Fibroblast of skin of scalp (primary cell): ENCODE measurements at places on chromosomes 4 and X.

DNA sequence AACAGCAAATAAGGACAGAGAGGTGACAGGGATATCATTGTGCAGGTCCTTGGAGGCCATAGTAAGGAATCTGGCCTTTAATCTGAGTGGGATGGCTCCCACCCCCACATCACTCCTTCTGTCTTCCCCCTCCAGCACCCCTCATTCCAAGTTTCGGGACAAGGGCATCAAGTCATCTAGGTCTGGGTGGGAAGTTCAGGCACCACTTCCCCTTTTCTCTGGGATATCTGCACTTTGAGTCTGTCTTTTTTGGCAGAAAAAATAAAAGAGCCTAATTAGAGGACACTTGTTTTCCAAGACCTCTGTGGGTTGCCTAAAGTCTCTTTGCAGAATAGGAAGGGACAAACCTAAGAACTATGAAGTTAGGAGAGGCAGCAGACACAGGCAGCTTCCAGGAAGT lies 60.1 kb downstream of the FUNDC1 start:
- no peak for DNase-seq

DNA sequence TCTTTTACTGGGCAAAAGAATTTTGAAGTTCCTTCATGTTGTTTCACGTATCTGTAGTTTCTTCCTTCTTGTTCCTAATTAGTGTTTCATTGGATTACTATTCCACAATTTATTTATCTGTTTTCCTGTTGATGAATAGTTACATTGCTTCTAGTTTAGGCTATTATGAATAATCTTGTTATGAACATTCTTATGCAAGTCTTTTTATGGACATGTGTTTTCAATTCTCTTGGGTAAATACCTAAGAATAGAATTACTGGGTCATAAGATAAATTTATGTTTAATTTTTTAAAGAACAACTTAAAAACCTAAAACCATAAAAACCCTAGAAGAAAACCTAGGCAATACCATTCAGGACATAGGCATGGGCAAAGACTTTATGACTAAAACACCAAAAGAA lies 70.9 kb upstream of the RXFP1 start:
- DNase-seq = no peak

GRCh38 chr4:165502916-165503907 lies 124.4 kb downstream of the CPE start:
- peak; percentile 50 for DNase-seq

GRCh38 chr4:66855956-66856355 lies 689.3 kb downstream of the CENPC start:
- DNase-seq = peak; percentile 35

DNA sequence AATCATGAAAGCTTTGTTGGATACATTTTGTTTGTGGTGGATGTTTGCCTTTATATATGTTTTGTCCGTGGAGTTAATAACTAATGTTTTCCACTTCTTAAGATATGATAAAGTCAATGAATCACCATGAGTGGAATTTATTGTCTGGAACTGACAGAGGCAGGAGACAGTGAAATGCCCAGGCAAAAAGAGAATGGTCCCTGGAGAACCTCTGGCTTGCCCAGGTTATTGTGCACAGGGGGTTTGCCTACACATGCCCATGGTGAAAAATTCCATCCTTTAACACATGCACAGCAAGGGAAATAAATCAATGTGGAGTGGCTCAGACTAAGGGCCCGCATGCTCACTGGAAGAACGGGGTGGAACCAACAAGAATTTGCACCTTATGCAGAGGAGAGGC lies 964.3 kb upstream of the GRIA3 start:
- DNase-seq = no peak

GRCh38 chrX:85993539-85994197 lies 53.7 kb downstream of the CHM start:
- no peak for DNase-seq

GRCh38 chr4:2281575-2282343 lies 19.9 kb upstream of the MXD4 start:
- no peak for DNase-seq

- peak; percentile 19 for DNase-seq
These were observed 55.0 kb downstream of the SYTL5 start for GRCh38 chrX:38061335-38061734.

- no peak for DNase-seq
These were observed 508.7 kb downstream of the FSTL5 start for GRCh38 chr4:161655148-161655547.

- DNase-seq = no peak
These were observed 72.0 kb downstream of the TSPAN5 start for GRCh38 chr4:98586291-98586961.

DNA sequence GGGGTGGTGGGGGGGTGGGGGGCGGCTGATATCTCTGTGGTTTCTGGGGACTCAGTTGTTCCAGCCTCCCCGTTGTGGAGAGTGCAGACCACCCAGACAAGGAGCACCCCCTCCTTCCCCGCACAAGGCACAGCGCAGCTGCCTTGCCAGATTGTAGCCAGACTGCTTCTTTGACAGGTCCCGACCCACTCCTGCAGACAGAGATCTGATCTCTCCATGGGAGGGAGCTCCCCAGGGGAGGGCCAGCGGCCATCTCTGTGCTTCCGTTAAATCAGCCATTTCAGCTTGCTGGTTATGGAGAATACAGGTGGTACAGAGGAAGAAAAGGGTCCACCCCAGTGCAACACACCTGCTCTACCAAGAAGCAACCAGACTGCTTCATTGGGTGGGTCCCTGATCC lies 80.8 kb downstream of the FGF16 start:
- DNase-seq = no peak

GRCh38 chr4:106476741-106477140 lies 108.2 kb upstream of the GIMD1 start:
- DNase-seq = no peak

DNA sequence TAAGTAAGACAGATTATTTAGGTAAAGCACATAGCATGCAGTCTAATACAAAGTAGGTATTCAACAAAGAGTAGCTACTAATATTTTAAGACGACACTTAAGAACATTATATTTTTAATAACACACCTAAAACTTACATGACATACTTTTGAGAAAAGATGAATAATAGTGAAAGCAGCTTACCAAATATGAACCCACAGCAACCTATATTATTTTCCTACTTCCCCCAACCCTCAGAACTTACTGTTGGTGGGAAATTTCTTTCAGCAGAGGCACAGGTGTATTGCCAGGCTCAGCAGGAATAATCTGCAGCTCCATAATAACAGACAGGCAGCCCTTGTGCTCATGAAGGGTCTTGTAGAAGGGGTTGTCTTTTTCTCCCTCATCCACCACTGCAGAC lies 498.9 kb downstream of the GLUD2 start:
- DNase-seq = no peak

GRCh38 chr4:6769233-6769988 lies 13.1 kb upstream of the KIAA0232 start:
- DNase-seq = no peak

- DNase-seq = no peak
These were observed 96.3 kb downstream of the ZNF827 start for GRCh38 chr4:145842224-145842887.

DNA sequence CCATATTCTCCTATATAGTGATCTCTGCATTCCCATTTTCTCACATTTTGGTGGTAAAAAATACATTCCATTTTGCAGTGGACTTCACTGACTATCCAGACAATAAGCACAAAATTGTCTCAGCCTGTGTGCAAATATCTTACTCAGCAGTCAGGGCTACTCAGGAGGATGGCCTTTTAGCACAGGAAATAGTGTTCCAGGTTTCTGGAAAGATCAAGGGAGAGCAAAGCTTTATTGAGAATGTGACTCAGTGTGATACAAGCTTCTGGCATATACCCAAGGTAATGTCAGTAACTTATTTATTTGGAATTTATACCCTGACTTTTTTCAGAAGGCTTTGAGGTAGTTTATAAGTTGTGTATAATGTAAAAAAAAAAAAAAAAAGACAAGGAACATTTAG lies 233.4 kb downstream of the TEX13A start:
- DNase-seq = peak; percentile 3

- DNase-seq = no peak
These were observed 97.2 kb downstream of the CPZ start for GRCh38 chr4:8689741-8690140.

GRCh38 chr4:98851806-98852205 lies 77.1 kb downstream of the EIF4E start:
- peak; percentile 47 for DNase-seq

DNA sequence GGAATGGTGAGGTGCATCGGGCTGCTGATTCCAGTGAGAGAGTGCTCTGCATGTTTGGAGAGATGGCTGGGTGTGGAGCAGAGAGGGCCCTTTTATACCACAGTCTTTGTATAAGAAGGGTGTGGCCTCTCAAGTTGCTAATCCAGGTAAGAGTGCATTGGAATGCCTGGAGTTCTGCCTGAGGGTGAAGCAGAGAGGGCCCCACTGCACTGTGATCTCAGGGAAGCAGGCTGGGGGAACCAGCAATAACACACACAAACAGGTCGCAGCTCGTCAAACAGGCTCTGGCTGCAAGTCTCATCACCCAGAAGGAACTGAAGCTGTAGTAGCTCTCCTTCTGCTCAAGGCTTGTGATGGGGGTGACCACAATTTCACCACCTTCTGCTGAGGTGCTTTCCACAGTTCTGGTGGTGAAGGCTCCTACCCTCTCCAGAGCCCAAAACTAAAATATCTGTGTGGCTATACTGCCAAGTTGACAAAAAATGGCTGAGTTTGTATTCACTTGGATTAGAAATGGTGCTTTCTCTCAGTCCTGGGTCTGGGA lies 687.4 kb upstream of the HS3ST1 start:
- no peak for DNase-seq

DNA sequence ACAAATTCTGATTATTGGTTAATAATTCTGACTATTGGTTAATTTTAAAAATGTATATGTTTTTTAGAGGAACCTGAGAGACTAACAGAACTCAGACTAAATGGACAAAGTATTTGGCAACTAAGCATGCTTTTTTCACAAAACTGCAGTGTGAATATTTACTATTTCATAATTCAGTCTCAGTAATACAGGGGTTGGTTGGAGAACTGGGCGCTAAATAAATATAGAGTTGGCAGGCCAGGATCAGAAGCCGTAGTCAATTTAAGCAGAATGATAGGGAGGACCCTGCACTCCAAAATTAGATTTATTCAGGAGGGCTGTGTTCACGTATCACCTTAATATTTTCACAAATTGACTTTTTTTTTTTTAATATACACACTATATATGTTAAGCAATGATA lies 5.8 kb downstream of the TIGD2 start:
- no peak for DNase-seq

DNA sequence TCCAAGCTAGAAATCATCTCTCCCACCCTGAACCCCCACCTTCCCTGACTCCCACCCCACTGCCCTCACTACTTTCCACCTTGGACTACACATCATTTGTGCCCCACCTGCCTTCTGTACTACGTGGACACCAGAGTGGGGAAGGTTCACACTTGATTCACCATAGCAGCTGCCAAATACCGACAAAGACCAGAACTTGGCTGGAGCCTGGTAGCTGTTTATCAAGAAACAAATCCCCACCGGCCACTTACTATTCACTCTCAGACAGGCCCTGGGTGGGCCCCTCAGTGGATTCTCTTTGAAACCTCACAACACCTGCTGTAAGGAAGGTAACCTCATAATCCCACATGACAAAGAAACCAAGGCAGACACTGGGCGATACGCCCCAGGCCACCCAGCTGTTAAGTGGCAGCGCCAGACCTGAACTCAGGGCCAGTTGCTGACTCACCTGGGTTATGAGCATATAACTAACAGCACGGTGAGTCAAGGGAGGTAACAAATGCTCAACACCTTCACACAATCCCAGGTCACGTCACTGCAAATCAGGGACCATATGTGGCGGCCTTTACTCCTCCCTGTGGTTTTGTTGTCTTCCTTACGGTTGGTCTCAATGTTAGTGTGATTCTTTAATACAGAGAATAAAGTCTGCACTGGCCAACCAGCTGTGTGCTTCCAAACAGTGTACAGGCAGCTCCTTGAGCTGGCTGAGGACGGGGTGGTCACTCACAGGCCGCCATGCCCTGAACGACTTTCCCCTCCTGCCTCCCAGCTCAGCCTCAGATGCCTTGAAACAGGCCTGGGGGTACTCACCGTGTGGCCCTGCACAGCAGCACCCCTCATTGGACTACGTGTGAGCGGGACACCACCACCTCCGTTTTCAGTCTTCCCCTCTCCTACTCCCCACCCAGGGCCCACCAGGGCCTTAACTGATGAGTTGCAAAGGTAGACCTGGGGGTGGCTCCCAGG lies 7.5 kb downstream of the WDR1 start:
- no peak for DNase-seq

DNA sequence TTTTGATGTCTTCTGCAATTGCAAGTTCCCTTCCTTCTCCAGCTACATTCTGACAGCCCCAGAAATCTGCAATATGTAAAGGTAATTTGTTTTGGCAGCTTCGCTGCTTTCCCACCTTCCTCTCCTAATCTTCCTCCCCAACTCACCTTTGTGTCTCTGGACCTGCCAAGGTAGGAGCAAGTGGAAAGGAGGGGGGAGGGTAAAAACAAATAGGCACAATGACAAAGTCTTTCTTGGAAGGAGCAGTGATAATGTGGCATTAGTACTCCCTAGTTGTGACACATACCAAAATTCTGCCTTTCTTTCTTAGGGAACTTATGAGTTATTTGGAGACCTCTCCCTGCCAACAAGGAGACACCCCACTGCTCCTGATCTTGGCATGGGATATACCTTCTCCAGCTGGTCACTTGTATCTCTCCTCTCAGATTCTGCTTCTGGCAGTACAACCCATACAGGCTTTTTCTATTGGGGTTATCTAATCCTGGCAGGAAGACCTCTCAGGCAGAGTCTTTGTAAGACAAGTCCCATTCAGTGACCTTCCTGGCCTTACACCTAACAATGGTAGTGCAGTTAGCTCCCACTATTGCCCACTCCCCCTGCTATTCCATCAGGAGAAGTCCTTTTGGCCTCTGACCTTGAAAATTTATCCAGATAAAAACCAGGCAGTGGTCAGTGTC lies 24.2 kb downstream of the F8 start:
- no peak for DNase-seq

DNA sequence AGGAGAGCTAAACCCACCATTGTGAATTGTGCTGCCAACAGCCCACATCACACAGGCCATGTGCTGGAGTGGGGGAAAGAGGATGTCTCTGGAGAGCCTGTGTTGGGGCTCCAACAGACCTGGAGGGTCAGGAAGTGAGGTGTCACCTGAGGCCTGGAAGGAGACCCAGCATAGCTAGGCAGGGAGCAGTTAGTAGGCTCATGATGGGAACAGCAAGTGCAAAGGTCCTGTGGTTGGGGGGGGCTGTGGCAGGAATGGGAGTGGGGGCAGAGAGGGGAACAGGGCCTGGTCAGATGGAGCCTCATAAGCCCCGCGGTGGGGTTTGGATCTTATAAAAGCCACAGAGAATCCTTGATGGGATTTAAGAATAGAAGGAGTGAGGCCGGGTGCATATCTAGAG lies 35.9 kb upstream of the GPR78 start:
- no peak for DNase-seq

GRCh38 chr4:161256172-161256571 lies 907.6 kb downstream of the FSTL5 start:
- no peak for DNase-seq

DNA sequence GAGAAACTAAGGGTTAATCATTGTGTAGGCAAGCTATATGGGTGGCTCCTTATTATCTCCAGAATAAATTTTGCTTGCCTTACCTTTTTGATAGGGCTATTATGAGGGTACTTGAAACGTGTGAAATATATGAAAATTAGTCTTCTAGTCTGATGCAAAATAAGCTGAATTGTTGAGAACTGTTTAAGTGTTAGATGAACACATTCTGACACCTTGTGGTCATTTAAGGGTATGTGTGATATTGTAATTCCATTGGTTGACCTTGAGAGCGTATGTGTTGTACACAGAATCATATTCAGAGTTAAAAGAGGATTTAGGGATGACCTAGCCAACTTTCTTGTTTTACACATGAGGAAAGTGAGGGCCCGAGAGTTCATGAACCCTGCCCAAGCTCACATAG lies 44.6 kb upstream of the LINC00632 start:
- DNase-seq = peak; percentile 29
